ENCODE measurements at places on chromosomes 4 and X.

DNA sequence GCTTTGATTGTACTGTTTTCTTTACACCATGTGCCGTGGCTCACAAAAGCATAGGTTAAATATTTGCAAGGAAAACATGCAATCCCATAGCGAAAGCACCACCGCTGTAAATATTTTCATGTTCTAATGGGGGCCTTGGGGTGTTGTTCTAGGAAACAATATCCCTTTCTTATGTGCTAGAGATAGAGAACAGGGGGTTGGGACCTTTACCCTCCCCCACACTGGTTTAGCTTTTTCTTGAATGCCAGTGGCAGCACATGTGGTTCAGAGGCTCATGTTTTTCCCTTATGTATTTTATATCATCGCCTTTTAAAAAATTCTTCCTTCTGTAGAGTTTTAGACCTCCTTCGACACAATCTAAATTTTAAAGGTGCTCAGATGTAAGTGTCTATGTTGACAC lies 422.6 kb upstream of the TENM3 start:
- DNase-seq = no peak

DNA sequence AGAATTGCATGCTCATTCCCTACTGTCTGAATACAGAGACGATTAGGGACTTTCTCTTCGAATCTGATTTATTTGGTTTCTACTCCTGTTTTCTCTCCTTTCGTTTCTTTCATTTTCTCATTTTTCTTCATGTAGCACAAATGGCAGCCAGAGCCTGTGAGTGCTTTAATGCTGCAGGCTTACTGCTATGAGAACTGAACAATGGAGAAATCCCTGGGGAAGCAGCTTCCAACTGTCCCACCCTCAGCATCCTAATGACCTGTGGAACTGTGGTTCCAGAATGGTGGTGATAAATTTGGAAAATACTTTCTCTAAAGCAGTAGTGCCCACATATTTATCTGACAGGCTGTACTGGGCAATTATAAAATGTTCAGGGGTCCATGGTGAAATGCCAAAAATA lies 930.4 kb downstream of the DMD start:
- no peak for DNase-seq

DNA sequence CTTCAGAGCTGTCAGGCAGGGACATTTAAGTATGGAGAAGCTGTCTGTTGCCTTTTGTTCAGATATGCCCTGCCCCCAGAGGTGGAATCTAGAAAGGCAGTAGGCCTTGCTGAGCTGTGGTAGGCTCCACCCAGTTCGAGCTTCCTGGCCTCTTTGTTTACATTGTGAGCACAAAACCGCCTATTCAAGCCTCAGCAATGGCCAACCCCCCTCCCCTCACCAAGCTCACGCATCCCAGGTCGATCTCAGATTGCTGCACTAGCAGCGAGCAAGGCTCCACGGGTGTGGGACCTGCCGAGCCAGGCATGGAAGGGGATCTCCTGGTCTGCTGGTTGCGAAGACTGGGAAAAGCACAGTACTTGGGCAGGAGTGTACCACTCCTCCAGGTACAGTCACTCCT lies 59.3 kb downstream of the ZNF674 start:
- no peak for DNase-seq

GRCh38 chr4:52019936-52020657 lies at the start of gene LRRC66:
TSS of gene LRRC66 (minus strand) at chr4:52020363. CDS start at chr4:52017613, 2,750 bp downstream.
- no peak for DNase-seq

DNA sequence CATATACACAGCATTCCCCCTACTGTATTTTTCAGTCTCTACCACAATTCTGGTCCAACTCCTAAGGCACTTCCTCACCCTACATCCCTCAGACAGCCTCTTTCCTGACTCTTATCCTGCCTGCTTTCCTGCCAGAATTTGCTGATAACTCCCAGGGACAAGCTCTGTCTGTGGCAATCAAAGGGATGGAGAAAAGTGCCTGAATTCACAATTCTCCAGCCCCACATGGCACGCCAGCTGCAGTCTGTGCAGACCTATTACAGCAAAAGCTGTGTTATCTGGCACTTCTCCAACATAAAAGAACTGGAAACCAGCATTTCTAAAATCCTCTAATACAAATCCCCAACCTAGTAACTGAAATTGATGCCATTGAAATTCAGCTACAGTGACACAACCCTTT lies 404.8 kb downstream of the KLHL13 start:
- no peak for DNase-seq

GRCh38 chr4:71140563-71140962 lies 147.1 kb downstream of the DCK start:
- no peak for DNase-seq

- no peak for DNase-seq
These were observed 13.2 kb upstream of the HAND2 start for GRCh38 chr4:173543266-173543665.

- DNase-seq = no peak
These were observed 5.3 kb downstream of the MAGEB2 start for GRCh38 chrX:30220661-30221060.

DNA sequence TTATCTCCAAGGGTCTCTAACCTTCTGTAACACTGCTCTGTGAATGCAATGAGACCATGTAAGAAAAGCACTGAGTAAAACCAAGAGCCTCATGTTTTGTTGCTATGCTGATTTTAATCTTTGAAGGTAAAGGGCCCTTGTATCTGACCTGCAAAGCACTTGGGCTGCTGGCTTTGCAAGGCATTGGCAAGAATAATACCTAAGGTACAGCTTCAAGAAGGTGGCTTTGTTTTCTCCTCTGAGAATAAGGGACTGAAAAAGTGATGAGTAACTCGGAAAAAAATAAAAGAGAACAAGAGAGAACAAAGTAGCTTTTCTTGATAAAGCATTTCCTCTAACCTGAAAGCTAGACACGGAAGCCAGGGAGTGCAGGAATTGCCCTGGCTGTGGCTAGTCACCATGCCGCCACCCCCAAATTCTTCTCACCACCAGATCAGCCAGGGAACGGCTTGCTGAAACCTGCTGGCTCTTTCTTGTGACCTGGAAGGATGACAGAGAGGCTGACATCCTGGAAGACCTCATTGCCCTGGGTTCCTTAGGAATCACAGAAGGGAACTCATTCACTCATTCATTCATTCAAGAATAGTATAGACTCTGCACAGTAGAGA lies 41.8 kb upstream of the HS3ST1 start:
- DNase-seq = no peak
